ENCODE measurements at places on chromosomes 1 and 21.
A peak's percentile ranks its signal among the peaks of the same experiment; 100 is the strongest.

DNA sequence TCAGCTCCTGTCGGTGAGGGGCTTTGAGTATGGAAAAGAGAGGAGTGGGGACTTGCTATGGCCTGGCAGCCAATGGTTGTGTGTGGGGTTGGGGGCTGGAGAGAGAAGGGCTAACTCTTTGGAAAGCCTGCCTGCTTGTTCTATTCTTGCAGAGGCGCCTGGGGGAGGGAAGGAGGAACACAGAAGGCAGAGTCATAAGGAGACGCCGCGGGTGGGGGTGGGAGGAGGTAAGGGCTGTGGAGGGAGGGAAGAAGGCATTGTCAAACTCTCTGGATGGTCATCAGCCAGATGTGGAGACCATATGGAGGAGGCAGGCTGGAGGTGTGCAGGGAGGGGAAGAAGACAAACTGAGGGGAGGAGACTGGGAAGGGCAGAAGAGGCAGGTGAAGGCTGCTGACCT is 70.0 kb downstream of the PLXNA2 start:
- no peak for DNase-seq

DNA sequence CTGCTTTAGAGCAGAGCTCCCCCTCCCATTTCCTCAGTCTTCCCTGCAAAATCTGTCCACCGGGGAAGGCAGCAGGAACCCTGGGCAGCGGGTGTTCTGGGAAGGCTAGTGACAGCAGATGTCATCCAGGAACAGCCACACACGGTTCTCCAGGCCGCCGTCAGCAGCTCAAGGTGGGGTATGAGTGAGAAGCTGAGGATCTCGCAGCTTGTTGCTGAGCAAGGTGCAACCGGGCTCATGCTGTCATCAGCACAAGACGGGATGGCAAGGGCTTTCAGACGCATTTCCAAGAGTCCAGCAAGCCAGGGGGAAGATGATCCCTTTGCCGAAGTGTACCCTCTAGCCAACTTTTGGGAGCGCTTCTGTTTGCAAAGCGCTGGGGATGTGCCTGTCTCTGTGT is 23.0 kb upstream of the SPSB1 start:
- no peak for DNase-seq

- DNase-seq, result no peak
Measured at GRCh38 chr1:211695135-211695816, 19.9 kb upstream of the NEK2 start.

DNA sequence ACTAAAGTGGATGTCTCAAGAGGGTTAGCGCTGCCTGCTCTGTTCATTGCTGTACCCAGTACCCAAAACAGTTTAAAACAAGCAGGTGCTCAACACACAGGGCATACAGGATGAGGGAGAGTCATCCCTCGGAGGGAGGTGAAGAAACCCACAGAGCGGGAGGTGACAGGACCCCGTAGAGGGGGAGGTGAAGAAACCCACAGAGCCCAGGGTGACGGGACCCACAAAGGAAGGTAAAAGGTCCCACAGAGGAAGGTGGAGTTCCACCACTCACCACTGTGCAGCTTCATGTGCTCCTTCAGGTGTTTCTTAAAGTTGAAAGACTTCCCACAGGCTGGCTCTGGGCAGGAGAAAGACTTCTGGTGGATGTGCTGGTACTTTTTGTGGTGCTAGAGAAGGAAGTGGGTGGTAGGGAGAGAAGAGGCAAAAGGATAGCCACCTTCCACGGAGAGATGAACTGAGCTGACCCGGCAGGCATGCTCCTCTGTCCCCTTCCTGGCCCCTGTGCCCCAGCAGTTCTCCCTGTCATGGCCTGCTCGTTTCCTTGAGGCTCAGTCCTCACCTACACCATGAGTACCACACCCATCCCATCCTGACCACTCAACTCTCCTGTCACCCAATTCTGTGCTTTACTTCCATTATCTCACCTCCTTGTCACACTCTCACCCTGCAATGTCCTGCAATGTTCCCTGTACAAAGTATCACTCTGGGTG is 5.1 kb downstream of the ZNF692 start:
- no peak for DNase-seq

DNA sequence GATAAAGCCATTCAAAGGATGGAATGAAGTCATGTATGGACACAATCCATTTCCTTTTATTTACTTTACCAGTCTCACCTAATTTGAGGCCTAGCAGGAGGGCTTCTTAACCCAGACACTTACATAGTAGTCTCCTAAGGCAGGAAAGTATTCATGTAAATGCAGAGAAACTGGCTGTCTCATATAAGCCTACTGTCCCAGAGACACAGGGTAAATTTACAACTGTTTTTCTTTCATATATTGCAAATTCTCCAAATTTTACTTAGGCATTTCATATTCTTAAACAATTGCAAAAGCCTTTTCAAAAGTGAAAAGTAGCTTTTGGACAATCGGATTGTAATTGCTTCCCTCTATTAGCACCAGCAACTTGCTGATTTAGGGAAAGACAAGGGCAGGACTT is 29.9 kb downstream of the SPAG17 start:
- DNase-seq, result no peak

- no peak for DNase-seq
Measured at GRCh38 chr1:26005434-26006105, 7.7 kb upstream of the PAFAH2 start.

- DNase-seq, result no peak
Measured at GRCh38 chr1:111452581-111452980, 3.3 kb downstream of the ATP5PB start.

DNA sequence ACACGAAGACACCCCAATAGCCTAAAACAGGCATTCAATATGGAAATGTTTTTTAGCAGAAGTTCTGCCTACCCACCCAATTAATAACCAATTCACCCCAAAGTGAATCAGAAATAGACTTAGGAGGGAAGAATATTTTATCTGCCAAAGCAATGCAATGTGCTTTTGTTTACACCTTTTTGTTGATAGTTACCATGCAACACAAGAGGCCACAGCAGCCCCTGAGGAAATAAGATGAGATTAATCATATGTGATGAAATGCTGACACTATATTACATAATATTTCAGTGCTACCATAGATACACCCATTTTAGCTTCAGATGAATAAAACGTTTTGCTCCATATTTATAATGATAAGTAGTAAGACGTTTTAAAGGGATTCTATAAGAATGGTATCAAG is 60.9 kb upstream of the RGS2 start:
- no peak for DNase-seq

GRCh38 chr1:157269656-157270375 is 131.6 kb upstream of the ETV3 start:
- DNase-seq, result no peak

GRCh38 chr1:36919491-36920145 is 114.7 kb downstream of the GRIK3 start:
- no peak for DNase-seq

DNA sequence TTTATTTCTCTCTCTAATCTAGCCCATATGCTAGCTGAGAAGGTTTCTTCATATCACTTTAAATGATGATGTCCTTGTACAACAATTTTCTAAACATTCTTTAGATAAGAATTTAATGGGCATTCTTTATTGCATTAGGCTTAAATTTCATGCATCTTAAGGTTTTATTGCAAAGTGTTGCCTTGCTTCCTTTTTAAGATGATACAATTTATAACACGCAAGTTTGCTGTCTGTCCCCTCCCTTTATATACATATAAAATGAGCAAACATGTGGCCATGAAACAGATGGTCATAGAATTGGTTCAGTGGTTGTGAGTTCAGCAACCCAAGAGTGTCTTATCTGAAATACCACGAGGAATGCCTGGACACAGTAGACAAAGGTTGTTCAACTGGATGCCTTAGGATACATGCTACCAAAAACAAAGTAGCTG is 12.1 kb downstream of the NBPF3 start:
- no peak for DNase-seq

- no peak for DNase-seq
Measured at GRCh38 chr1:185433667-185434066, 116.6 kb upstream of the IVNS1ABP start.

- DNase-seq, result peak; percentile 14
Measured at GRCh38 chr1:53413175-53414001, 45.8 kb upstream of the DMRTB1 start.

- DNase-seq, result no peak
Measured at GRCh38 chr1:37108596-37109188, 74.4 kb upstream of the GRIK3 start.

DNA sequence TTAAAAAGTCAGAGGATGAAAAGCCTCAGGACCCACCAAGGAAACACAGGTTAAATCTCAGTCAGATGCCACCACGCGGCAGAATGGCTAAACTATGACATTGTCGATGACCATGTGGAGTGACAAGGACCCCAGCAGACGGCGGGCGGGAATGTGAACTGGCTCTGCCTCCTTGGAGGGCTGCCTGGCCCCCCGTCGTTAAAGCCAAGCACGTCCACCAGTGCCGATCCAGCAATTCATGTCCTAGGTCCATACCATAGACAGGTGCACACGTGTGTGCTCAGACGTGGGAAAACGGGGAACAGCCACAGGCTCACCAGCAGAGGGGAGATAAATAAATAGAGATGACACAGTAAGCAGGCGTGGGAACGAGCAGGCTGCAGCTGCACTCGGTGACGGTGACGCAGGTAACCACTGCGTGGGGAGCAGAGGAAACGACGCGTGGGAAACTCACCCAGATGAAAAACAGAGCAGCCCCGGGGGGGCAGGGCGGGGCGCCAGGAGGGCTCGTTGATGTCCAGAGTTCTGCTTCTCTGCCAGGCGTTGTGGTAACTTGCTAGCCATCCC is 28.3 kb upstream of the PCBP3 start:
- DNase-seq, result peak; percentile 83

DNA sequence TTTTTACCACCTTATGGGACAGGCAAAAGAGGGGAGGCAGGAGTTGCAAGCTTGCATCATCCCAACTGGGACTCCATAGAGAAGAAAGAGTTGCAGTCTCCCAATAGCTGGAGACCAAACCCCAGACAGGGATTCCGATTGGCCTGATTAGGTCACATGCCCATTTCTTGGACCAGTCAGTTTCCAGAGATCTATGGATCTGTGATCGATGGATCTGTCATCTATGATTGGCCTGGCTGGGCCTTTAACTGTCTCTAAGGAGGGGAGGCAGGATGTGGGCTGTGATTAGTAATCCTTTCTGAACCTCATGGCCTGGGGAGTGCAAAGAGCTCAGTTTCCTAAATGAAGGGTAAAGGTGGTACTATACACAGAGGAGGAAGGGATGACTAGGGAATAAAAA is 252.1 kb downstream of the MATN1 start:
- no peak for DNase-seq

DNA sequence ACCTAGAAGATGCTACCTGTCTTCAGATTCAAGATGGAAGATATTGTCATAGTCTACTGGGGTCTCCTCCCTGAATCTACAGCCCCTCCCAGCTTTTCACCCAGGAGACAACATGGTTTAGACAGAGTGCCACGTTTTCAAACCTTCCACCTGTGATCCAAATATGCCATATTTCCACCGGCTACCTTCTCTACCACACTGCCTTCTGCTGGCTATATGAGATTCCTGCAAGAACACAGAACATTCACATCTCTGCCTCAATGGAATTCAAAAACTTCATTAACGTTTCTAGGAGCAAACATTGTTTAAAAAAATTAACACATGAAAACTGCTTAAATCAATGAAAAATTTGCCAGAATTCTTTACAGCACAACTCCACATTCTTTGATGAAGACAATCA is 12.9 kb upstream of the LELP1 start:
- DNase-seq, result no peak

DNA sequence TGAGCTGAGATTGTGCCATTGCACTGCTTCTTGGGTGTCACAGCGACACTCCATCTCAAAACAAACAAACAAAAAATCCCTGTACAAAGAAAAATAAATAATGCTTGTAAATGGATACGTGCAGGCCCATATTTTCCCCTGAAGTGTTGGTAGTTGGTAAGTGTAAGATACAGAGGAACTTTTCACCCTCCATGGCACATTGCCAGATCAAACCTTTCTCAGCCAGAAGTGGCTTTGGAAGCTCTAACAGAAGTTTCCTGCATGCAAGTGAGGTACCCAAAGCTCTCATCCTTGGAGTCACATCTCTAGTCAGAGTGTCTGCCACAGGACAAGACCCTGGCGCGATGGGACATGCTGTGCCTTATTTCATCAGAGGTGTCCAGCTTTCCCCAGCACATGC is 7.3 kb downstream of the NDUFV3 start:
- no peak for DNase-seq

GRCh38 chr1:210937846-210938245 is 196.1 kb downstream of the KCNH1 start:
- DNase-seq, result no peak

- no peak for DNase-seq
Measured at GRCh38 chr1:76254104-76255030, 179.8 kb downstream of the ST6GALNAC3 start.

GRCh38 chr1:88141499-88142074 is 542.5 kb upstream of the PKN2 start:
- no peak for DNase-seq

DNA sequence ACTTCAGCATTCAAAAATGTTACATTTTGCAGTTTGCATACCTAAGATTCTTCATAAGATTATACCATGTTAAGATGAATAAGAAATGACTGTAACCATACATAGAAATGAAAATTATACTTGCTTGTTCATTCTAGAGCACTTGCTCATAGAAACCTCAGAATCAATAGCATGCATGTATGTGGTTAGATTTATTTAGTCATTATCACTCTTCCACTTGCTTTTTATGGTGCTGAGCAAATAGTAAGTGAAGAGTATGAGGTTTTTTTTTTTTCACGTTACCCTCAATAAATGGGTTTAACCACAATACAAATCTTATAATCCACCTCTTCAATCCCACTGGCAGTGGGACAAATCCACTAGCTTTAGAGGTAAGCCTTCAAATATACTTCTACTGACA is 84.7 kb downstream of the LRRC53 start:
- no peak for DNase-seq

- DNase-seq, result no peak
Measured at GRCh38 chr1:82445827-82446226, 645.1 kb downstream of the ADGRL2 start.

- DNase-seq, result no peak
Measured at GRCh38 chr1:39992234-39992633, 37.3 kb downstream of the MFSD2A start.

DNA sequence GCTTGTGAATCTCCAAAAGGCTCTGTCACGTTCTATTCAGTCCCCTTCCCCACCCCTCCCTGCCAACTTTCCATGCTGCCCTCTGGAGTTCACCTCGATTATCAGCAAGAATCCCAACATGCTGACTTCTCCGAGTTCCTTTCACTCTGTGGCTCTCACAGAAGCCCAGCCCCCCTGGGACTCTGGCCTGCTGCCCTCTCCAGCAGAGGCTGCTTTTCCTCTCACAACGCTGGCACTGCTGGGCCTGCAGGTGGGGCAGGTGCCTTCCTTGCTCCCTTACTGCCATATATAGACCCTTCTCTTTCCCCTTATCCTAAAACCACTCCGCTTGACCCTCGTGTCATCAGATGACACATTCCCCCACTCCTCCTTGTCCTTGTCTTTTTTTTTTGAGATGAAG is 10.2 kb upstream of the RNF186 start:
- no peak for DNase-seq

Measured in activated CD8-positive, alpha-beta memory T cell treated with anti-CD3 and anti-CD28 coated beads for 4 hours (primary cell).